Hematopoietic multipotent progenitor cell treated with erythropoietin and hydrocortisone succinate and interleukin-3 and kit ligand, for 4 days (in vitro differentiated cells): ENCODE measurements at places on chromosomes 5 and 9.

DNA sequence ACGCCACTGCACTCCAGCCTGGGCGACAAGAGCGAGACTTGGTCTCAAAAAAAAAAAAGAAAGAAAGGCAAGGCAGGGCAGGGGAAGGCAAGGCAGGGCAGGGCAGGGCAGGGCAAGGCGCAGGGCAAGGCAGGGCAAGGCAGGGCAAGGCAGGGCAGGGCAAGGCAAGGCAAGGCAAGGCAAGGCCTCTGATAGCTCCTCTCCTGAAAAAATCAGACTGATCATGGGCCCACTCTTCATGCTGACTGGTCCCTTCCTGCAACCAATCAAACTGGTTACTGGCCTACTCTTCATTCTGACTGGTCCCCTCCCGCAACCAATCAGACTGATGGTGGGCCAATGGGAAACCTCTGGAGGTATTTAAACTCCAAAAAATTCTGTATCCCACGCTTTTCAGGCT lies 3.4 kb upstream of the ZBTB5 start:
- DNase-seq, result peak; percentile 21

DNA sequence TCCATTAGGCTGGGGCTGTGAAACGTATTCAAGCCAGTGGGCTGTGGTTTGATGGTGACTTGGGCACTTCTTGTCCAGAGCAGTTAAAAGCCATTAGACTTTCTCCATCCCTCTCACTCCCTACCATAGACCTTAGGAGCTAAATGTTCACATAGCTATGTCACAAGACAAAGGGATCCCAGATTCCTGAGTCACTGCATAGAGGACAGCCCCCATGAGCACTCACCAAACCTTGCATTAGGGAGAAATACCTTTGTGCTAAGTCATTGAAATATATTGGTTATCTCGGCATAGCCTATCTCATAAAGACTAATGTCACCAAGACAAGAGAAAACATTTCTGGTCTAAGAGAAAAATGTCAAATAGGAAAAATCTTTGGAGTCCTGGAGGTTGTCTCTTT lies 104.3 kb downstream of the TRPM6 start:
- no peak for DNase-seq

DNA sequence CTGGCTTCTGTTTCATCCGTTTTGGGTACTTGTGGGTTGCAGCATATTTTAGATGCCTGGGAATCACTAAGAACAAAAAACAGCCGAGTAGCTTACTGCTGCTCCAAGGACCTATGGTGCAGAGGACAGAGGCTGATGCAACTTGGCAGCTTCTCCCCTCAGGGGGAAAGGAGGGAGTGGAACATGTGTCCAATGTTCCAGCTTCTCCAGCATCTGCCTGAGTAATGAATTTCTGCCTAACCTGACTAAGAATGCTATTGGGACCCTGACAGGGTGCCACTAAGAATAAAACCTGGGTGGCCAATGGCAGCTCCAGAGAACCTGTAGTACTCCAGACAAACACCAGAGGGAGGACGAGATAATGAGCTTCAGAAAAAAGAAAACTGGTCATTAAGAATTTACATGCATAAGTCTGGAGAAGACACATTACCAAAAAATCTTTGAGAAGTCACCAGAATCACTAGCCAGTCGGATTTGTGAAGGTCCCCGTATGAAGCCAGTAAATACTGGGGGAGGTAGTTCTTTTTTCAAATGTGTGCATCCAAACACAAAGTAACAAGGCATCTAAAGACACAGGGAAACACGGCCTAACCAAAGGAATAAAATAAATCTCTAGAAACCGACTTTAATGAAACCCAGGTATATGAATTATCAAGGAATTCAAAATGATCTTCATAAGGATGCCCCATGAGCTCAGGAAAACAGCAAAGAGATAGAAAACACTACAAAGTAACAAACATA lies 293.5 kb downstream of the HINT1 start:
- peak; percentile 65 for DNase-seq

- no peak for DNase-seq
Measured at GRCh38 chr9:121958530-121958929, 134.6 kb downstream of the TTLL11 start.

DNA sequence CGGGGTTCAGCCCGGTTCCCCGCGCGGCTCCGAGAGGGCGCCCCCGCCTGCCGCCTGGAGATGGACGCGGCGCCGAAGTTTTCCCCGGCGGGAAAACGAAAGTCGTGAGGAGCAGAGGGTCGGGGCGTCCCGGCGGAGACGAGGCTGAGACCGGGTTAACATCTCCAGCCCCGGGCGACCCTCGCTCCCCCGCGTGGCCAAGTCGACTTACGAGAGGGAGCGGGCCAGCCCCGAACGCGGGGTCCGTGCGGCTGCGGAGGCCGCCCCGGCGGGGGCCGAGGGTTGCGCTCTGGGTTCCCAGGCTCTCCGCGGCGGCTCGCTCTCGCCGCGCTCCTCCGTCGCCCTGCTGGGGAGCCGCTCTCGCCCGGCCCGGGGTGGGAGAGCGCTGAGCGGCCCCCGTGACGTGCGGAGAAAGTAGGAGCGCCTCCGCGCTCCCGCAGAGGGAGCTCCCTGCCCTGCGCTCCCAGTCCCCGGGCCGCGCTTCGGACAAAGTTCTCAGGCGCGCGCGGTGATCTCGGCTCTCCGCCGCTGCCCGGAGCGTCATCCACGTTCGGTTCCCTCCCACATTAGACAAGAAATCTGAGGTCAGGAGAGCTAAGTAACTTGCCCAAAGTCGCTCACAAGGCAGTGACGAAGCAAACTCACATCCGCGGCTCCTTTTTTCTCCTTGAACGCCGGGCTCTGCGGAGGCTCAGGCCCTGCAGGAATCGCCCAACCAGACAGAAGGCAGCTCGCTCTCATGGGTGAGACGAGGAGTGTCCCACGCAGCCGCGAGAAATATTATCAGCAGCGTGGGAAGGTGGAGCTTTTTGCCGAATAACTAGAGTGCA lies 1.2 kb upstream of the GCNT4 start:
- DNase-seq, result peak; percentile 88

GRCh38 chr5:142433526-142434321 lies 108.9 kb upstream of the SPRY4 start:
- DNase-seq, result no peak

- no peak for DNase-seq
Measured at GRCh38 chr9:112283582-112284253, 49.7 kb downstream of the PTBP3 start.

GRCh38 chr9:26946753-26947727 lies at the start of gene PLAA:
Gene PLAA (minus strand): TSS chr9:26947242. CDS start chr9:26947045, 197 bp downstream.
- peak; percentile 96 for DNase-seq

DNA sequence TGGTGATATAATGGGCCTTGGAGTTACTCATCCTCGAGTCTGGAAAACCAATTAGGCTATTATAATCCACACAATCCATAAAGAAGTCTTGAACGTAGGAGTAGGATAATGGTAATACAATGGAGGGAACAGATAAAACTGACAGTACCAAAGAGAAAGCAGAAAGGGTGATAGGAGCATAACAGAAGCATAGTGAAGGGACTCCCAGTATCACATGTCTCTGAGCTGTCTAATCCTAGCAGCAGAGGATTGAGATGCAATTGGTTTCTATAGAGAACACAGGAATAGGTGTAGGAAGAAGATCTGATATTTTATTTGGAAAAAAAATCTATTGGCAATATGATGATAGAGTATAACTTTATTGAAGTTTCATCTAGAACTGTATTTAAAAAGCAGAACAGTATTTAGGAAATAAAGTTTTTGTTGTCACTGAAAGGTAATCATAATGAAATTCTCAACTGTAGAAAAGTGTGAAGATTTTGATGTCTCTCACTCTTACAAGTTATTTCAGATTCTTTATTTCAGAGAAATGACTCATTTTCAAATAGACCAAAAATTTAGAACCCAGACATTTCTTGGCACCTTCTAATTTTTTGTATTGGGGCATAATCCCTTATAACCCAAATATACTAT lies 25.4 kb downstream of the SRFBP1 start:
- DNase-seq, result no peak

GRCh38 chr9:96441798-96442445 lies 8.0 kb upstream of the HABP4 start:
- peak; percentile 90 for DNase-seq

GRCh38 chr9:129617167-129617566 lies 3.7 kb downstream of the C9orf50 start:
- no peak for DNase-seq

DNA sequence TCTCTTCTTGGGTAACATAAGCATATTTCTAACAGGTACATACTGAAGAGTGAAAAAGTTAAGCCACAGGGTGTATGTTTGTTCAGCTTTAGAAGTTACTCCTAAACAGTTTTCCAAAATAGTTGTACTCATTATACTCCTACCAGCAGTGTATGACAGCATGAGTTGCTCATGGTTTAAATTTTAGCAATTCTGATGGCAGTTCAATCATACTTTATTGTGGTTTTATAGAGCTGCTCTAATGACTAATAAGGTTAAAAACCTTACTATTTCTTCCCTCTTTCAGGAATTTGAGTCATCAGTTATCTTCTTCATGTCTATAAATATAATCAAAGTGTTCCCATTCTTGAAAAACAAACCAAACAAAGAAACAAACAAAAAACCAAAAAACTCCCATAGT lies 81.5 kb downstream of the CAAP1 start:
- DNase-seq, result no peak

GRCh38 chr5:7395432-7395946 lies 449 bp upstream of the ADCY2 start:
- DNase-seq, result no peak

- no peak for DNase-seq
Measured at GRCh38 chr5:51378448-51379330, 4.6 kb upstream of the ISL1 start.

DNA sequence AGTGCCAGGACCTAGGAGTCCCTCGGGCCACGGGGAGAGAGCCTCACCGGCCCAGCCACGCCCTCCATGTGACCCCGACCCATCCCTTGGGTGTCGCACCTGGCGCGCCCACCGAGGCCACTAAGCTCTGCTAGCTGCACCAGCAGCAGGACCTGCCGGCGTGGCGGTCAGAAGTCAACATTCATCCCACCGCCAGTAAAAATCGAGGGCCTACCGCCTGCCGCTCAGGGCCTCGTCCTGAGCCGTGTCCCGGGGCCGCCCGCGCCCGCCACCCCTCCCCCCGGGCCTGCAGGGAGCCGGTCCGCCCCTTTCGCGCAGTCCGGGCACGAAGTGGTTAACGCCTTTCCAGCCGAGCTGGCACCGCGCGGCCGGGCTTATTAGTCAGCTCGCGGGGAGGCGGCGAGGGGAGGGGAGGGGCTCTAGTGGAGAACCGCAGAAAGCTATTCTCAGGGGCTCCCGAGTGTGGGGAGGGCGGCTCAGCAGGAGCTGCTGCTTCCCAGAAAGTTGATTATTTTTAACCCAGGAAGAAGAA lies 124.4 kb downstream of the C9orf50 start:
- peak; percentile 94 for DNase-seq

GRCh38 chr5:57600321-57600720 lies 117.7 kb upstream of the ACTBL2 start:
- peak; percentile 7 for DNase-seq
